ENCODE measurements at places on chromosomes 4 and X.

GRCh38 chr4:25925486-25926201 is 11.6 kb downstream of the SMIM20 start:
- no peak for DNase-seq

DNA sequence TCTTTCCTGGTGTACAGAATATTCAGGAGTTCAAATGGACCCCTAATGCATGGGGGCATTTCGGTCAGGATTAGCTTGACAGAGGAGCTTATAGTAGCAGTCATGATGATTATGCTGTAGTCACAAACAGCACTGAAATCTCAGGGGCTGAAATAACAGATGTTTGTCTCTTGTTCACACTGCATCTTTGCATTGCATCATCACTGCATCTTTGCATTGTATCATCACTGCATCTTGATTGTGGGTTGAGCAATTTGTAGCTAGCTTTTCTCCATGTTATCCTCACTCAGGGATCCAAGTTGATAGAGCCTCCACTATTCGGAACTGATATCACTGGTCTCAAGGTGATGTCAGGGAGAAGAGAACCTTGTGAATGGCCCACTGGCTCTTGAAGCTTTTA is 160.9 kb downstream of the GATB start:
- DNase-seq = no peak

- no peak for DNase-seq
Observed at GRCh38 chr4:173139561-173139960, 29.1 kb upstream of the GALNT7 start.

DNA sequence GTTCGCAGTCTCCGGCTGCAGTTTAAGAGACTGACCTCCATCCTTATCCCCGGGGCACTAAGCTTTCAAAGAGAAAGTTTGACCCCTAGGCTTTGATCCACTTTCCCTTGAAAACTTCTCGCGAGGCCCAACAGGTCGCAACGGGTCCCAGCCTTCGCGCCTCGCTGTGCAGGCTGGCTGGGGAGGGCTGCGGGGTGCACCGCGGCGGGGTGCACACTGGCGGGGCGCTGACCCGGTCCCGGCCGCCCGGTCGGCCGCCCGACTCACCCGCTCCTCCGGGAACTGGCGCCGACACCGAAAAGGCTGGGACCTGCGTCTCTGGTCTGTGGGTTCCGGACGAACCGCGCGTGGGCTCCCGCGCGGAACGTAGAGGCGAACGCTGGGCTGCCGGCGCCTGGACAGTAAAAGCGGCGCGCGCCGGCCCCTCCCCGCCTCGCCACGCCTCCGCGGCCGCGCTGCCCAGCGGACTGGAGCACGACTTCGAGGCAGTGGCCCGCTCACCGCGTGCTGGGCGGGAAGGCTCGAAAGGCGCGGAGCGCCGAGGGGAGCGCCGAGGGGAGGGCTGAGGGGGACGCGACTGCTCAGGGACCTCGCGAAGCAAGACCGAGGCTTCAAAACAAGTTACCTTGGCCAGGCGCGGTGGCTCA is at the start of gene TAF7L:
Gene TAF7L (minus strand): TSS at position 378 of the 647 bp plus-strand sequence. CDS start 3,791 bp downstream, outside the sequence.
- no peak for DNase-seq

GRCh38 chr4:14018191-14018853 is 390.8 kb upstream of the BOD1L1 start:
- no peak for DNase-seq

DNA sequence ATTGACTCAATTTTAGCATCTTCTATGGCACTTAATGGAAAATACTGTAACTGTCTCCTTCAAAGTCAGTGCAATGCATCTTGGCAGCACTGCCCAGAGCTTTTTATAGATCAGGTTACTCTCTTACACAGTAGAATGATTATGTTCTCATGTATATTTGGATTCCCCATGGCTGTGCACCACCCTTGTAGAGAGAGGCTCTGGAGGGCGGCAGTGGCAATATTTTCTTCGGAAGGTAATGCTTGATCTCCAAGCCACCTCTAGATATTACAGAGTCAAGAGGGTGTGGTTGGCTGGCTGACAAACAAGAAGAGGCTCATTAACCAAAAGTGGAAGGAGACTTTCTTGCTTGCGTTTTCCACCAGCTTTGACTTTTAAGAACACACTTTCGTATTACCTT is 72.8 kb upstream of the ARSJ start:
- DNase-seq = no peak

GRCh38 chr4:40193016-40193571 is 3.7 kb upstream of the RHOH start:
- peak; percentile 28 for DNase-seq

DNA sequence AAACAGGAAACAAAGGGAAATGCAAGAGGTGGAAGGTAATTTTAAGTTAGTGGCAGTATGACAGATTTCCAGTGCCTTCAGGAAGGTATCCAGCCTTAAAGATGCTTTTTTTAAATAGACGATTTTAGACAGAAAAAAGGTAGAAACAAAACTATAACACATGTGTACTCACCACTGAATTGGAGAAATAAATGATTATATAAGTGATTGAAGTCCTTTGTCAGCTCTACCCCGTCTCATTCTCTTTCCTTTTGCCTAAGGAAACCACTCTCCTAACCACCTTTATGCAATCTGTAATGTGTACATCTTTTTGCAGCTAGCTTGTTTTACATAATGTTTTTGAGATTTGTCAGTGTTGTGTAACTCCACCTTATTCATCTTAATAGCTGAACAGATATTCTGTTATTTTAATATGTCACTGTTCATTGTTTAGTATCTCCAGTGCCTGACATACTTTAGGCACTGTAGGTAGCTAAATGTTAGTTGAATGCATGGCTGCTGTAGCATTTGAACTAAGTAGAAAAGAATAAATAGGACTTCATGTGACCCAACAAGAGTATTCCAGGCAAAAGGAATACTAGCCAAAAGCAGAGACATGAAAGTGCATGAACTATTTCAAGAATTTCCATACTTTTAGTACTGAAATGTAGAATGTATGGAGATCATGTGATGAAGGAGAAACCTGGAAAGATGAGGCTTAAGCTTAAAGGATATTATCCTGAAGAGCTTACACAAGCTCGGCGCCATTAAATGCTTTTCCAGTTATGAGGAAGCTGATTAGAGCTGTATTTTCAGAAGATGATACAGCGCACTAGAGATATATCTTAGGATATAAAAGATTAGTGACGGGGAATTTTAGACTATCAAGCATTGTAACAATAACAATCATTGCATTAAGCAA is 865 bp downstream of the FAM200B start:
- DNase-seq = no peak

- no peak for DNase-seq
Observed at GRCh38 chr4:13656569-13657405, 29.3 kb upstream of the BOD1L1 start.

GRCh38 chrX:150205011-150205410 is 158.1 kb upstream of the MAMLD1 start:
- DNase-seq = no peak

DNA sequence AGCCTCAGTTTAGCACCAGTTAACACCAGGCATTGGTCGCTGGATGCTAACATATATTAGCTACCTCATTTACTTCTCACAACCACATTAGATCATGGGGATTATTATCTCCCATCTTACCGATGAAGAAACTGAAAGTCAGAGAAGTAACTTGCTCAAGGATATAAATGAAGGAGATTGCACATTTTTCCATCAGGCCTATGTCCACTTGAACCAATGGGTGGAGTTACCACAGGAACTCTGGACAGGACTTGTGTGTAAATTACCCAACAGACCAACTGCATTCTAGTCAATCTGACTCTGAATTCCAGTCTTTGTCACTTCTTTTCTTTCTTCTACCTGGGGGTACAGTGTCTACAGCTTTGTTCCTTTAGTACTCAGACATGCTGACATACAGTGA is 1.8 kb downstream of the LNX1 start:
- no peak for DNase-seq

DNA sequence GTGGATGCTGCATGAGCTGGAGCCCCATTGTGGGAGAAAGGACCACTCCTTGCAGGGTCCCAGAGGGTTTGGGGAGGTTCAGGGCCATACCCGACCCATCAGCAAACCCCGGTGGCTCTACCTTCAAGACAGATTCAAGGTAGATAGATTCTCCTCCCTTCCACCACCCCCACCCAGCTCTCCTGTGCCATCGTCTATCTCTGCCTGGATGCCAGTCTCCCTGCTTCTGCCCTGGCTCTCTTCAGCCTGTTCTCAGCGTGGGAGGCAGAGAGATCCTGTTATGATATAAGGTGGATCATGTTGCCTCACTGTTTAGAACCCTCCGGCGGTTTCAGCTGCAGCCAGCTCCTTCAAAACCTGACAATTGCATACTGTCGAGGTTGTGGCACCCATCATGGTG is 5.4 kb downstream of the LAGE3 start:
- no peak for DNase-seq

GRCh38 chrX:44342866-44343265 is 606 bp downstream of the EFHC2 start:
- no peak for DNase-seq

- DNase-seq = no peak
Observed at GRCh38 chrX:72268597-72269365, 8.3 kb downstream of the RPS4X start.

DNA sequence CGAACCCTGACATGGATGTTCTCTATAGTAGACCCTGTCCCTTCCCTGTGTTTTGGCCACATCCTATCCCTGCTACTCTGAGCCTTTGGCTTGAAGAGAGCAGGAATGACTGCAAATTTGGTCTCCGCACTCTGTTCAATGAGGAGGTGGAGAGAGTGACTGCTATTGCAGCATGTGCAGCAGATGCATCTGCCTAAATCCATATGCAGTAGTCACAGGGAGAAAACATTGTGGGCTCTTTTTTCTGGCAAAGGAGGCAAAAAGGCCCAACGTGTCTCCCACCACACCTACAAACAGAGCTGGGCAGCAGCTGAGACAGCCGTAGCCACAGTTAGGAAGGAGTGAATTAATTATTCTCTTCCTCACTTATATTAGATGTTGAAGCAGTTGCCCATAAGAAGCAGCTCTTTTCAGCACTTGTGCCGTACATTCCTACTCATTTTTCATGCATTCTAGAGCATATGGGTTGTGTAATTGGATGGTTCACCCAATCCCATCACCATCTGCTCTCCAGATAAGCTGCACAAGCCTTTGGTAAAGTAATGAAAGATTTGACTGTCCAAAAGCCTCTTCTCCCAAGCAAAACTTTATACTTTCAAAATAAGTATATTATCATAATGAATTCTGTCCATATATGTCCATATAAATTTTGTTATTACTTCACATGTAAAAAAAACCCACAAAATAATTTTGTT is 147.9 kb upstream of the FAM47A start:
- no peak for DNase-seq

DNA sequence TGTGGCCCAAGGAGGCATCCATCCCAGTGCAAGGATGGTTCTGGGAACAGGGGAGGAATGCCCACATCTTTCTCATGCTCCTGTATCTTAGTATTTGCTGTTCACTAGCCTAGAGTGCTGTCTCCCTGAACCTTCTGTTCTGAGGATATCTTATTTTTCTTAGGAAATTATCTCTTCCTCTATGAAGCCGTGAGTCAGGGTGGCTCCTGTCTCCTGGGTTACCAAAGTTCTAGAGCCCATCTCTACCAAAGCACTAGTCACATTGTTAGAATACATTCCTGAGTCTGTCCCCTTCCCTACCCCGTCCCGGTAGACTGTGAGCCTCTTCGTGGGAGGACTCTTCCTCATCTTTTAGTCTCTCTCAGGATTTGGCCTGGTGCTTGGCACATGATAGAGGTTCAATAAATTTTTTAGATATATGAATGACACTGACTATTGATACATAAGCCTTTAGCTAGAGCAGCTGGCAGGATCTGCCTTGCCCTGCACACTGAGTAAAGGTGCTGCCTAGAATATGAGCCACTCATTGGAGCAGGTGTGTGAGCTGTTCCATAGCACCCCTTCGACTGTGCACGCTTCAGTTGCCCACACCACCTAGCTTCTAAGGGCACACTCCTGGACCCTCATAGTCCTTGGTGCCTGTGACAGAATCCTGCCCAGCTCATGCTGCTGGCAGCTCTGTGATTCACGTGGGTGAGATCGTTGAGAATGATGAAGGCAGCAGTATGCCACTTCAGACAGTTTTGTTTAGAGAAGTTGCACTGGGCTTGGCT is 13.3 kb downstream of the CXCR3 start:
- no peak for DNase-seq

DNA sequence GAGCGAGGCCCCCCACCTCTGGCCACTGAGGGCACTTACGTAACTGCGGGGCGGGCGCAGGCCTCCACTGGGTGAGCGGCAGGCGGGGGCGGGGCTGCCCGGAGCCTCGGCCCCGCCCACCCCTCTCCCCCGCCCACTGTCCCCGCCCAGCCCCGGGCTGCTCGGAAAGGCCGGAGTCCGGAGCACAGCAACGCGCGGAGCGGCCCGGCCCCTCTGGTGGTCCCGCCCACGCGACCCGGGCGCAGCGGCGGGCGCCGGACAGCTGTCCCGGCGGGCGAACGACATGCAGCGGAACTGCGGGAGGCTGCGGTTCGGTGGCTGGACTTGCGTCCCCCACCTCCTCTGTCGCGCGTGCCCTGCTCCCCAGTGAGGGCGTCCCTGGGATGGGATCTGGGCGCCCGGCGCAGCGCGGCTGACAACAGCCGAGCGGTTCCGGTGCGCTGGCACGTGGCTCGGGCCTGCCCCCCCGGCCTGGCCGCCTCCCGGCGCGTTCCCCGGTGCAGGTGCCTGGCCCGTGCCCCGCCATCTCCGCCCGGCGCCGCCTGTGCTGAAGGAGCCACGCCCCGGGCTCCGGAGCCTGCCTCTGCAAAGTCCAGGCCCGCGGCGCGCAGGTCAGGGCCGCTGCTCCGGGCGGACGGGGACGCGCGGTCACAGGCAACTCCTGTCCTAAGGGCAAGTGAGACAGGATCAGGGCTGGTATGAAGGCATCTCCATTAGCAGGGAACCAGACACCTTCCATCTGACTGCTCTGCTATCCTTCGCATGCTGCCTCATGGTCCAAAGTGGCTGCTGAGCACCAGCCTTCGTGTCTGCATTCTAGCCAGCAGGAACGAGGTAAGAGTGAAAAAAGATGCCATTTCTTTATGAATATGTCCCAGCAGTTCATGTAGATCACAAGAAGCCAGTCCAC is 21.8 kb upstream of the JAKMIP1 start:
- peak; percentile 38 for DNase-seq

- peak; percentile 59 for DNase-seq
Observed at GRCh38 chr4:3074846-3075651, 568 bp downstream of the HTT start.

Data from activated naive CD4-positive, alpha-beta T cell treated with anti-CD3 and anti-CD28 coated beads, Interleukin-2, amount 50 U/mL, for 72 hours (primary cell).